ENCODE measurements at places on chromosomes 16 and 17. TPM values are rescaled to one million over a fixed set of nuclear protein-coding genes. Genes with fewer than 3 reads are reported as not detected.

DNA sequence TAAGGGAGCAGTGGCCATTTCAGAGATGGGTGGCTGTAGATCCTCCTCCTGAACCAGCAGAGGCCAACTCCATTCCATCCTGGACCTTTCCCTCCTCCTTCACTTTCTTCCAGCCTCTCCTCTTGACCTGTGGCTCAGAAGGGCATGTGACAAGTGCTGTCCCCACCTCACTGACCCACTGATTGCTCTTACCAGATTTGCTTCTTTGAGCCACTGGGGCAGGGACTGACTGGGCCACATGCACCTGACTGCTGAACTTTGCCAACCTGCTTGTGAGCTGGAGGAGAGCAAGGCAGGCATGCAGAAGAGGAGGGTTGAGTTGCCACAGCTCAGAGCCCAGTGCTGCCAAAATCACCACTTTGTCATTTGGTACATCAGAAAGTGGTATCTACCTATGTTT is 68.3 kb downstream of the MSI2 start:
- DNase-seq: no peak

GRCh38 chr17:80694992-80695912 is 150.6 kb downstream of the RPTOR start:
- DNase-seq: no peak

DNA sequence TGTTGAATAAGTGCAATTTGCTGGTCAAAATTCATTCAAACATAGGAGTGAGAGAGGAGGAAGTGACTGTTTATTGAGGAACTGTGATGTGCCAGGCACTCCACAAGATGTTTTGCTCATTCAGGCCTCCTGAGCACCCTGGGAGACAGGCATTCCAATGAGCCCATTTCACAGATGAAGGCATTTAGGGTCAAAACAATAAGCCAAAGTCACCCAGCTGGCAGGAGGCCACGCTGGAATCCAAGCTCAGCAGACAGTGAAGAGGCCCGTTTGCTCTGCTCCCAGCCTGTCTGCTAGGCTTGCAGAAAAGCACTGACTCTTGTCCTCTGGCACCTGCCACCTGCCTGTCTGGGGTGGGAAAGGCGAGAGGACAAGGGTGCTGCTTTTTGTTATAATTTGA is 10.1 kb upstream of the SLC25A39 start:
- no peak for DNase-seq

- no peak for DNase-seq
Observed at GRCh38 chr17:17072546-17072945, 30.3 kb downstream of the MPRIP start.

GRCh38 chr17:79028496-79029326 is 4.7 kb downstream of the C1QTNF1 start:
- DNase-seq: no peak

DNA sequence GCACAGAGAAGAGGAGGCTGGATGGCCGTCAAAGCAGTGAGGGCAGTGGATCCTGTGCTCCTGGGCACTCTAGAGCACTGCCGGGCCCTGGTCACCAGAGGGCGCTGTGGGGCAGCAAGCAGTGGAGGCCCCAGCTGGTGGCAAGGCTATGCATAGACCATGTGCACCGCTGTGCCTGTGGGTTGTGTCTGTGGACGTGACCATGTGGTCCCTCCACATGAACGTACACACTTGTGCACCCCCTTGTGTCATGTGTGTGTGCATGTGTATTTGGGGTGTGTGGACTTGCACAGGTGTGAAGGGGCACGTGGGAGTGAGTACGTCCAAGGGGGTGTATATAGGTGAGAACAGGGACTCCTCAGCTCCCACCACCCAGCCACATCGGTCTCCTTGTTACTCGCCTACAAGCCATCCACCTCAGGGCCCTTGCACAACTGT is 4.4 kb upstream of the MAP2K3 start:
- DNase-seq: peak; percentile 91

DNA sequence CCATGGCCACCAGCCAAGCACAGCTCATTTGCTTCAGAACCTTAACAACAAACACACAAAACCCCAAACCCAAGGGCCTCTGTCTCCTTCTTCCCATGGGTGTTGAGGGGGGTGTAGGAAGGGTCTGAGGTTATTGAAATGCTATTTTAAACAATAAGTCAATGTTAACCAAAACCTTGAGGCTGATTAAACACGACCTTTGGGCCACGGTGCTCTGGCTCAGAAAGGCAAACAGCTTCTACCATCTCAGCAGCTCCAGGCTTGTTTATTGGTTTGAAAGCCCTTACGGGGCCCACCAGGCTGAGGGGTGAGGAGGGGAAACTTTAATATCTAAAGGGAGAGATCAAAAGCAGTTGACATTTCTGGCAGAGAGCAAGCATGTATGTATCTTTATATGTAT is 185.7 kb upstream of the IRX6 start:
- DNase-seq: no peak

DNA sequence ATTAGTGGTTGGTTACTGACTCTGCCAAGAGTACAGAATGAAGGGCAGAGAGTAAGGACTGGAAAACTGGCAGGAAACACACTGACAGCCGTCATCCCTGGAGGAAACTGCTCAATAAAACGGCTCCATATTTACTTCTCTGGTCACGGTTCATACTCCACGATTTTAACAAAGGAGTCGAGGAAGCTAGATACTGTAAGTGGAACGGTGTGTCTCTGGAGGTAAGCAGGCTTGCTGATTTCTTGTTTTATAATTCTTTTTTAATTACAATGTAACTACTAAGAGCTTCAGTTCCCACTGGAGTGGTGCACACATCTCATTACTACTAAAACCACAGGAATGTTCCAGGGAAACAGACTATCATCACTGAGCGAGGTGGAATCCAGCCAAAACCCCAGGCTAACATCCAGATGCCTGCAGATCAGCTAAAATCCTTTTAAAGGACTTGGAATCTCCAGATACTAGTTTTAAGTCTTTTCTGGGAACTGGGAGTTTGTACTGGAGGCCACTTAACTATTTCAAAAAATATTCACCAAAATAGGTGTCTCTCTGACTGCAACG is 17.8 kb downstream of the SERPINF1 start:
- no peak for DNase-seq

- no peak for DNase-seq
Observed at GRCh38 chr16:84408856-84409255, 40.5 kb downstream of the ATP2C2 start.

- no peak for DNase-seq
Observed at GRCh38 chr17:32516450-32516849, 29.7 kb downstream of the CDK5R1 start.

- no peak for DNase-seq
Observed at GRCh38 chr16:31344712-31345111, 10.3 kb upstream of the ITGAX start.

DNA sequence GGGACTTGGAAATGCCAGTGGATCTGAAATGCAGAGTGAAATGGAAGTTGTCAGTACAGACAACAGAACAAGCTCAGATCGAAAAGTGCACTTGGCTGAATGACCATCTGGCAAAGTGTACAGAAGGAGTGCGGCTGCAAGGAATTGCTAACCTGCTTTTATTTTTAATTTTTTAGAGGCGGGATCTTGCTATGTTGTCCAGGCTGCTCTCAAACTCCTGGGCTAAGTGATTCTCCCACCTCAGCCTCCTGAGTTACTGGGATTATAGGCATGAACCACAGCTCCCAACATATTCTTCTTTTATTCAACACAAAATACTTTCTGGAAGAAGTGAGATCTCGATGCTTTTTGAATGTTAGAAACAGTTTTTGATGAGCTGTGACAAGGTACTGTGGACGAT is 3.6 kb downstream of the LRRC59 start:
- DNase-seq: no peak

DNA sequence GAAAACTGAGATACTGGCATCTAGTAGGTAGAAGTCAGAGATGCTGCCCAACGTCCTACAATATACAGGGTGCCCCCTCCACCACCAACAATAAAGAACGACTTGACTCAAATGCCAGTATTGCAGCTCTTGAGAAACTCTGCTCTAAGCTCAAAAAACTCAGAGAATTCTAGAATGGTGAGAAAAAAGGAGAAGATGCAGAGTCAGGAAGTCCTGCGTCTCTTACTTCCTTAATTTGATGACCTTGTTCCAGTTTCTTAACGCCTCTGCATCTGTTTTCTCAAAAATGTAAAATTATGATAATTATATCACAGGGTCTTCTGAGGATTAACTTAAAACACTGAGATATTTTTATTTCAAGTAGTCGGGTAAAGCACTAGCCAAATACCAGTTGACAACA is 1.7 kb upstream of the HSBP1 start:
- DNase-seq: no peak

- no peak for DNase-seq
Observed at GRCh38 chr17:52636443-52636842, 477.9 kb upstream of the CA10 start.

DNA sequence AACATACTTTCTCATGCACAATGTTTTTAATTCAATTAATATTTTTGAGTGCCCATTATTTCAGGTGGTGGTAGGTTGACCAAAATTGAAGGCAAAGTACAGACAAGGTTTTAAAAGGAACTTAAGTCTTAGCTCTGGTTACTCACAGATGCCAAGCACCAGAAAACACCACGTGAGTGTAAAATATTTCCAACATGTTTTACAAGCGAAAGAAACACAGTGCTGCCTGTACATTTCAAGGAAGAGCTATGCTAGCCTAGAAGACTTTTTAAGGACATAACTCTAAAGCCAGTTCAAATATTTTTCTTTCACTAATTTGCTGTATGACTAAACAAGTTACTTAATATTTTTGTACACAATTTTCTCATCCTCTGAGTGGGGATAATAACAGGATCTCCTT is 736.4 kb upstream of the GOT2 start:
- no peak for DNase-seq

DNA sequence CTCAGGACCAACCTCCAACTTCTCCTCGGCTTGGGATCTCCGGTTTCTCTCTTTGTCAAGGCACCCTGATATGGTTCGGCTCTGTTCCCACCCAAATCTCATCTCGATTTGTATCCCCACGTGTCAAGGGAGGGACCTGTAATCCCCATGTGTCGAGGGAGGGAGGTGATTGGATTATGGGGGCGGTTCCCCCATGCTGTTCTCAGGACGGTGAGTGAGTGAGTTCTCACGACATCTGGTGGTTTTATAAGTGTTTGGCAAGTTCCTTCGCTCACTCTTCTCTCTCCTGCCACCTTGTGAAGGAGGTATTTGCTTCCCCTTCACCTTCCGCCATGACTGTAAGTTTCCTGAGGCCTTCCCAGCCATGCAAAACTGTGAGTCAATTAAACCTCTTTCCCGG is 117.9 kb downstream of the SEC14L1 start:
- DNase-seq: no peak

GRCh38 chr17:39606434-39607056 is 1.2 kb downstream of the NEUROD2 start:
- DNase-seq: no peak

DNA sequence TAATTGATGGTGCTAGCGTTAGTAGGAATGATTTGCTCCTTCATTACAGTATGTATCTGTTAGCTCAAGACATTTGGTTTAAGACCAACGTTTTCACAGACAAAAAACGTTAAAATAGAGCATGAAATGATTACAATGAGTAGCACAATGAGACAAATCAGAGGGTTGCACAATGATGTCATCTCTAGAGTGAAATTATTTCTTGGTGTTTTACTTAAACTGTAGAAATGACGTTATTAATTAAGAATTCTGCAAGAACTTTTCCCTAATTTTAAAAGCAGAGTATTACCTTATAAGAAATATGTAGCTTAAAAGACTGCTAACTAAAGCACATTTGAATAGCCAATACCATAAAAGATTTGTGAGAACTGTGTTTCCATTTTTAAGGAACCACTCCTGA is 373.4 kb upstream of the KIF2B start:
- DNase-seq: no peak

GRCh38 chr16:17212606-17213005 is 258.2 kb downstream of the XYLT1 start:
- no peak for DNase-seq

DNA sequence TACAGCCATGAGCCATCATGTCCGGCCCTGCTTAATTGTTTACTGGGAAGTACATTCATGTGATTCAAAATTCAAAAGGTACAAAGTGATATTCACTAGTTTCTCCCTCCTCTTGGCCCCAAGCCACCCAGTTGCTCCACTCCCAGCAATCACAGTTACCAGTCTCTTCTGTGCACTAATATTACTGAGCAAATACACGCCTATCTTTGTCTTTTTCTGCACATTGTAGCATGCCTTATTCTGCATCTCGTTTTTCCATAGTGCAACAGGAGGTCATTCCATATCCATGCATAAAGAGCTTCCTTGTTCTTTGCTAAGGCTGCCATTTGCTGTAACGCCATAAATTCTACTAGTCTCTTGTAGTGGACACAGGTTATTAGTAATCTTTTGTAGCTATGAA is 2.2 kb upstream of the ALOX15 start:
- DNase-seq: no peak

- DNase-seq: no peak
Observed at GRCh38 chr16:7624871-7625766, 292.5 kb downstream of the RBFOX1 start.

GRCh38 chr16:20773679-20774078 is 9.9 kb downstream of the ACSM3 start:
- DNase-seq: no peak

- DNase-seq: no peak
Observed at GRCh38 chr16:60061396-60061795, 1327.3 kb upstream of the GOT2 start.

- peak; percentile 86 for DNase-seq
Observed at GRCh38 chr17:41665566-41666236, 23.0 kb upstream of the EIF1 start.

DNA sequence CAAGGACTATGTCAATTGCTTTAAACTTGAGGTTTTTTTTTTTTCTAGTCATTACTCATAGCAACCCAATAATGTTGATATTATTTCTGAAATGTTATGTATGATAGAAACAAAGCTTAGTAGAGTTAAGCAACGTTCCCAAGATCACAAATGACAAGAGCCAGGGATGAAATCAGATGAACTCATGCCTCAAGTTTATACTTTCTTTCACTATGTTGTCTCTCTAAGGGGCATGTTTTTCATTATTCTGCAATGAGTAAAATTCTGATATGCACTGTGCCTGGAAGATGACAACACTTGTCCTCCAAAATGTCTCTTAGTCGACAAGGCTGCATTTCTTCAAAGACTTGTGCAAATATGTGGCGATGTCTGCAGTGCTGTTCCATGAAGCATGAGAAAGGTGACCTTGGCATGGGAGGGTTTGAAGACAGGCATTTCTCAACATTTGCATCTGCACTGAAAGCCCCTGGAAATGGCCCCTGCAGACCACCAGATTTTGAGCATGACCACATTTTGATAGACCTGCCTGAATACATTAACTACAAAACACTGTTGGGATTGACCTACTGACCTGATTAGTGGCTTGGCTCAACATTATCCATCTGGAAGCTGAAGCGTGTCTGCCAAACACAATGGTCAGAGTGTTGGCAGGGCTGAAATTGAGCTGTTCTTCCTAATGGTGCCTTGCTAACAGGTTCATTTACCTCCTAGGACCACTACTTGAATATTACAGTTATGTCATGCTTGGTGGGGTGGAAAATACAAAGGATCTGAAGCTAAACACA is 1027.5 kb downstream of the CDH11 start:
- DNase-seq: no peak

Gene RHBDL1
- 1.5 TPM for total RNA-seq

Gene STX1B
- 0.62 TPM for total RNA-seq

Gene KRT15
- not detected for total RNA-seq

Gene OTOA
- 0.17 TPM for total RNA-seq

Gene LCAT
- total RNA-seq: 15.3 TPM

Gene KCNH4
- total RNA-seq: 0.17 TPM

Gene DNASE1L2
- total RNA-seq: 2.0 TPM

Gene PYCARD
- 68.0 TPM for total RNA-seq

Gene PHF23
- total RNA-seq: 55.9 TPM

Gene FBRS
- total RNA-seq: 88.9 TPM

Gene TMC5
- not detected for total RNA-seq

Gene IGSF6
- 0.15 TPM for total RNA-seq

Data from activated CD4-positive, alpha-beta T cell treated with anti-CD3 and anti-CD28 coated beads, Interleukin-2, amount 10 ng/mL, durations not matched to agents 7 days and 5 days (primary cell).